ENCODE measurements at places on chromosomes 7 and 10.

- no peak for DNase-seq
These were observed 28.1 kb upstream of the PTN start for GRCh38 chr7:137371616-137372015.

DNA sequence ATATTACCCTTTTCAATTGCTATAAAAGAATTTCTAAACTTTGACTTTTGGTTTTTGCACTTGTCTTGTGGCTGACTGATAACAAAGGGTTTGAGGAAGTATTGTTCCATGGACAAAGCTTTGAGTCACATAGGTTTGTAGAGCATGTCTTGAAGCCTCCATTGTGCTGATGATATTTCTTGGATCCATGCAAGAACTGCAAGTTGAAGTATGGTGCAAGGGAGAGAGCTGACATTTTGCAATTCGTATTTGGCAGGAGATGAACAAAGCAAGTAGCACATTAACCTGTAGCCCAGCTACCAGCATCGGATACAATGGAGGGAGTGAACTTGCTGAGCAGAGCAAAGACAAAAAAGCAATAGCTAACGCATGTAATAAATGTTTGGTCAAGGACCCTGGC, 23.4 kb downstream of the MGAM2 start:
- DNase-seq, result no peak

GRCh38 chr10:119090968-119091367, 10.4 kb upstream of the EIF3A start:
- DNase-seq, result no peak

DNA sequence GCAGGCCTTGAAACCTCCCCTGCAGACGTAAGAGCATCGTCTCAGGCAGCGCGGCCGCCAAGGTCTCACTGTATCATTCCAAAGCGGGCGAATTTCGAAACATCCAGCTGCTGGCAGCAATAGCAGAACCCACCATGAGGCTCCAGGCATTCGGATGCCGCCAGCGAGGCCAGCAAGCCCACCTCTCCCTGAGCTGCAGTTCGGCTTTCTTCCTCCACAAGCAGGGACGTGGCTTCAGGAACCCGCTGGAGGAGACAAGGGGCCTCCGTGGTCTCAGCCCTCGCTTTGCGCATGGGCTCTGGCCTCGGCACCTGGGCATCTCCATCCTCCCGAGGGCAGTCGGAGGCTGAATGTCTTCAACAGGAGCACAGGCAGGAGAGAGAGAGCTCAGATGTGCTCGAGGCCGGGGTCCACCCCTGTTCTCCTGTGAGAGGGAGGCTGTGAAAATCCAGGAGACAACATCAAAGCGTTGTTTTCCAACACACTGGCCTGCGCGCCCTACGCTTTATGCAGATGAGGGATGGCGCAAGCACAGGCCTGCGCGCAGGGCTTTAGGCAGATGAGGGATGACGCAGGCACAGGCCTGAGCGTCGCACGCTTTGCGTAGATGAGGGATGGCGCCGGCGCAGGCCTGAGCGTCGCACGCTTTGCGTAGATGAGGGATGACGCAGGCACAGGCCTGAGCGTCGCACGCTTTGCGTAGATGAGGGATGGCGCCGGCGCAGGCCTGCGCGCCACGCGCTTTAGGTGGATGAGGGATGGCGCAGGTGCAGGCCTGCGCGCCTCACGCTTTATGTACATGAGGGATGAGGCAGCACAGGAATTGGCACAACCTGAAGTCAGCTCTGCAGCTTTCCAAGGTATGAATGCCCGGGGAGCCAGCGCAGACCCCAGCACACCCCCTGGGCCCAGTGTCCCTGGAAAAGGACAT, 103.2 kb downstream of the WDR37 start:
- DNase-seq, result no peak

DNA sequence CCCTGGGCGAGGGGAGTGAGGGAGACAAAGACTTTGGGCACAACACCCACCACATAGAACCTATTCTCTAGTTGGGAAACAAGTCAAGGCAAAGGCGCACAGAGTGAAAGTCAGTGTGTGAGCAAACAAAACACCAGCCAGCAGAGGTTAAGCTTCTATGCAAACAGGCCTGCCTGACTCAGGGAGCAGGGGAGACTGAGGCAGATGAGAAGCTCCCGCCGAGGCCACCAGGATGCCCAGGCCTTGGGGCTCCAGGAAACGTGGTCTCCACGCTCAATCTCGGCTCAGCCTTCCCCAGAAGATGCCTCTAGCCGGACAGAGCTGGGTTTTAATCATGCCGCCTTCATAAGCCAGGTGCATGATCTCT, 74.1 kb upstream of the KCNMA1 start:
- no peak for DNase-seq

DNA sequence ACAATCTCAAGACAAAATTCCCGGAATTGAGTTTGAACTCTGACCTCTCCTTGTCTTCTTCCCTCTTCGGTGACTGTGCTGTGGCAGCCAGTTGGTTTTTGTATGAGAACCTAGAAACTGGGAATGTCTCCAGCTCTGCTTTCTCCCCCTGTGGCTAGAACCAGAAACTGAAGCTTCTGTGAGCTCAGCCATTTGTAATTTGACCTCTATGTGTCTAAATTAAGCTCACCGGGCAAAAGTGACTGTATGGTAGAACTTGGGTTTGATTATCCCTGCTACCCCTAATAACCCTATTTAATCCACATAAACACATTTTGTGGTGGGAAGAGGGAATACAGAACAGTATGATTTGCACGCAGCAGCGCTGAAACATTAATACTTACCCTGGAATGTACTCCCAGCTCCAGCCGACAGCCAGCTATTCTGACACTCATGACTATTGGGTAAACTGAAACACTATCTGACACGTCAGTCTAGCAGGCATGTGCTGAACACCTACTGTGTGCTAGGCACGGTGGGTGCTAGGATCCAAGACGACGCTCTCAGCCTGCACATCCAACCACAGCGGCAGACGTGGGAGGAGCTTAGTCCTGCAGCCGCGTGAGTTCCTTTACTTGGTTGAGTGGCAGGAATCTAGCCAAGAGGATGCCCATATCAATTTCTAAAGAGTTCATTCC, 324.8 kb downstream of the SFMBT2 start:
- no peak for DNase-seq

- DNase-seq, result no peak
These were observed 70.7 kb downstream of the VOPP1 start for GRCh38 chr7:55501611-55502010.

GRCh38 chr10:122740640-122741039, 41.0 kb upstream of the C10orf120 start:
- DNase-seq, result no peak

- DNase-seq, result no peak
These were observed 1.4 kb upstream of the TRA2A start for GRCh38 chr7:23533238-23533604.

- DNase-seq, result peak; percentile 8
These were observed 113.8 kb upstream of the PPP2R2D start for GRCh38 chr10:131786756-131787605.

DNA sequence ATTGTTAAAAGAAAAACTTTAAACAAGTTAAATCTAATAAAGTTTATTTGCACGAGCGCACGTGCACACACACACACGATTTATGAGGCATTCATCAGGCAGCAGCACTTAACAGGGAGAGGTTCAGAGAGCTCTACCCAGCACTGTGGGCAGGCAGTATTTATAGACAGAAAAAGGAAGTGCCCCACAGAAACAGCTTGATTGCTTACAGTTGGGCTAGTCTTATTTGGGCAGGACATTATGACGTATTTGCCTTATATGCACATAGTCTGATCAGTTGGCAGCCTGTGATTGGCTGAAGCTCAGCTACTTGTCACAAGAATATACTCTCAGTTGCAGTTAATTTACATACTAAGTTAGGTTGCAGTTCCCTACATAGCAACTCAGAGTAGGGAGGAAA, 1.2 kb upstream of the SDHAF3 start:
- no peak for DNase-seq

DNA sequence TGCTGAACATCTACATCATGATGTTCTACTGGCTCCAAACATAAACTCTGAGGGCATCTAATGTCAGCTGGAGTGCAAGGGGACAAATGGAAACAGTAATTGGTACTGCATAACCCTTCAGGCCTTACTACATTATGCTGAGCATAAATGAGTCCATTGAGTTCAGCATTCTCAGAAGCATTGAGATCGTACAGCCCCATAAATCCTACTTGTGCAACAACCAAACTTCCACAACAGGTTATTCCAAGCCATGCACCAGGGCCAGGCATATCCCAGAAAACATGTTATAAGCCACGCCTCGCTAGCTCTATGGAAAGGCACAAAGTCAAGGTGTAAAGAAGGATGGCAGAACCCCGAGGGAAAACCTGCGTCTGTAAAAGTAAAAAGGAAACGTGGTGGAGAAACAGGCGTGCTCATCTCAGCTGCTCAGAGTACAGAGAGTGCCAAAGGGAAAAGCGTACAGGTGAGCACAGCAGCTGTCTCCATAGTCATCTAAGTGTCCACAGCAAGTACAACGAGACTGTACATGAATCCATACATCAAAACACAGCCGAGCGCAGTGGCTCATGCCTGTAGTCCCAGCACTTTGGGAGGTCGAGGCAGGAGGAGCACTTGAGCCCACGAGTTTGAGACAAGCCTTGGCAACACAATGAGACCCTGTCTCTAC, 124.6 kb downstream of the PARD3 start:
- DNase-seq, result no peak

DNA sequence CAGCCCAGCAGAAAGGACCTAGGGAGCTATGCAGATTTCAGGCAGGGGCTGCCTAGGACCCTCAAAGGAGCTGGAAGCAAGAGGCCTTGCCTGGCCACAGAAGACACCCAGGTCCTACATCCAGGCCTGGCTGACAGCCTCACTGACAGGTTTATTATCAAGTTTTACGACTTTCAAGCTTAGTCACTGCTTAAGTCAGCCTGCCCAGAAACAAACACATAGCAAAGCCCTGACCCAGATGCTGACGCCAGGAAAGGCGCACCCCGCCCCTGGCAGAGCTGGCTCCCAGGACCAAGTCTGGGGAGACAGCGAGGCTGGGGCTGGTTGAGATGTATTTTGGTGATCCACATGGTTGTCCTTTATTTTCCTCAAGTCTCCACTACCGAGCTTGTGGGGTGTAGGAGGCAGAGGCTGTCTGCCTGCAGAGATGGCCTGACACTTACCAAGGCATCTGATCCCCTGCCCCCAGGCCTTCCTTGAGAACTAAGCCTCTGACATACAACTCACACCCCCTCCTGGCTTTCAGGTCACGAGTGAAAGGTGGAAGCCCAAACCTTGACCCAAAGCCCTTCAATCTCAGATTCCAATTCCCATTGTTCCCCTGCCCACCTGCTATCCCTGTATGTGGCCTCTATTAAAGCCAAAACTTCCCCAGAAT, 80.7 kb upstream of the EMX2 start:
- DNase-seq, result no peak

DNA sequence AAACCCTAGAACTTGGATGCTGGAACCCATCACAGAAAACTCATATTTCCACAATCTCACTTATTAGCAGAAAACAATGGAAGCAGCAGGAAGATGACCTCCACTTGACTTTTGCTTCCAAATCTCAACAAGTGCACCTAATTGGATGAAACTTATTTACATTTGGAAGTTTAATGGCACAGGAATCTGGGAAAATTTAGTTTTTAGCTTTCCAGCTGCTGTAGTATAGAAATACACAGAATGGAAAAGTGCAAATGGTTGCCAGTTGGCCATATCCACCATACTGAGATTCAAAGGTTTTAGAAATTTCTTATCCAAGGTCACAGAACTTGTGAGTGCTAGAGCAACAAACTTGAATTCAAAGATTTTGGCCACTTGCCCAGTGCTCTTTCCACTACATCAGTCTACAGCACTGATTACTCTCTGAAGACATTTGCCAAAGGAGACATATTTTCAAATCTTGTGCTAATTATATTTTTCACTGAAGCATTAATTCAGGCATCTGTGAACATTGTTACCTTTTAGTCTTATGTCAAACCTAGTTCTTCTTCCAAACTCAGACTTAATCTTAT, 9.3 kb upstream of the AHR start:
- DNase-seq, result no peak

DNA sequence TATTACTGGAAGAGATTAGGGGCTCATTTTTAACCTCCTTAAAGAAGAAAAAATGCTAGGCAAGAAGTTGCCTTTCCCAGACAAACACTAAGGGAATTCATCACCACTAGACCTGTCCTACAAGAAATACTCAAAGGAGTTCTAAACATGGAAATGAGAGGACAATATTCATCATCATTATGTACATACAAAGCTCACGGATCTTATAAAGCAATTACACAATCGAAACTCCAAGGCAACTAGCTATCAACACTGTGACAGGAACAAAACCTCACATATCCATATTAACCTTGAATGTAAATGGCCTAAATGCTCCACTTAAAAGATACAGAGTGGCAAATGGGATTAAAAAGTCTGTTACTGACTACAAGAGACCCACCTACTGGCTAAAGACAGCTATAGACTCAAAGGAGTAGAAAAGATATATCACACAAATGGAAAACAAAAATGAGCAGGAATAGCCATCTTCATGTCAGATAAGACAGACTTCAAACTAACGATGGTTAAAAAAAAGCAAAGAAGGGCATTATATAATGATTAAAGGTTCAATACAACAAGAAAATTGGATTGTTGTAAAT, 246.6 kb downstream of the ADRA2A start:
- DNase-seq, result no peak

GRCh38 chr10:71028066-71028465, 139.7 kb upstream of the PCBD1 start:
- DNase-seq, result no peak

DNA sequence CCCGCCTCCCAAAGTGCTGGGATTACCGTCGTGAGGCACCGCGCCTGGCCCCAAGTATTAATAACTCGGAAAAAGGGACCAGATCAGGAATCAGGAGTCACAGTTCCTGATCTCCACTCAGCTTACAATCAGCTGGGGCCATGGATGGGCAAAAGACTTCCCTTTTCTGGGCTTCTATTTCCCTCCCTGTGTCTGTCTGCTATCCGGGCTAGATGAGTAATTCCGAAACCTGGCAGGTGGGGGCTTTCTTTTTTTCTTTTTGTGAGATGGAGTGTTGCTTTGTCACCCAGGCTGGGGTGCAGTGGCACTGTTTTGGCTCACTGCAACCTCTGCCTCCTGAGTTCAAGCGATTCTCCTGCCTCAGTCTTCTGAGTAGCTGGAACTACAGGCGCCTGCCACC, 11.6 kb downstream of the RPS24 start:
- DNase-seq, result no peak

DNA sequence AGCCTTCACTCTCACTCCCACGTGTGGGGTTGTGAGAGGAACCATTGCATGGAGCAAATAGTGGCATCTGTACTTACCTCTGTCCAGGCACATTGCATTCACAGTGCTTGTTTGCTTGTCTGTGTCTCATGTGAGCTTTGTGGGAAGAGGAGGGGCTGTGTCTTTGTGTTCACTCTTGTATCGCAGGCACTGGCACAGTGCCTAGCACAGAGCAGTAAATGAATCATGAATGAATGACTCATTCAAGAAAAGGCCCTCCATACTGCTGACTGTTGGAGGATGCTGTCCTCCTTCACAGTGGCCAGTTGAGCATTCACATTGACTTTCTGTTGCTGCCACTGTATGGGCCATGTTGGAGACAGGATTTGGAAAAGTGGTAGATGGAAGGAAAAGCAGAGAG, 125.3 kb downstream of the SORCS3 start:
- DNase-seq, result no peak
